Mesenteric fat pad (tissue), 1 donor: ENCODE measurements at places on chromosomes 1 and 21. TPM values are rescaled to one million over a fixed set of nuclear protein-coding genes. Genes with fewer than 3 reads are reported as not detected.

PTGS2 gene
- total RNA-seq, result 35.0 TPM

PDZK1 gene
- not detected for total RNA-seq

DNA sequence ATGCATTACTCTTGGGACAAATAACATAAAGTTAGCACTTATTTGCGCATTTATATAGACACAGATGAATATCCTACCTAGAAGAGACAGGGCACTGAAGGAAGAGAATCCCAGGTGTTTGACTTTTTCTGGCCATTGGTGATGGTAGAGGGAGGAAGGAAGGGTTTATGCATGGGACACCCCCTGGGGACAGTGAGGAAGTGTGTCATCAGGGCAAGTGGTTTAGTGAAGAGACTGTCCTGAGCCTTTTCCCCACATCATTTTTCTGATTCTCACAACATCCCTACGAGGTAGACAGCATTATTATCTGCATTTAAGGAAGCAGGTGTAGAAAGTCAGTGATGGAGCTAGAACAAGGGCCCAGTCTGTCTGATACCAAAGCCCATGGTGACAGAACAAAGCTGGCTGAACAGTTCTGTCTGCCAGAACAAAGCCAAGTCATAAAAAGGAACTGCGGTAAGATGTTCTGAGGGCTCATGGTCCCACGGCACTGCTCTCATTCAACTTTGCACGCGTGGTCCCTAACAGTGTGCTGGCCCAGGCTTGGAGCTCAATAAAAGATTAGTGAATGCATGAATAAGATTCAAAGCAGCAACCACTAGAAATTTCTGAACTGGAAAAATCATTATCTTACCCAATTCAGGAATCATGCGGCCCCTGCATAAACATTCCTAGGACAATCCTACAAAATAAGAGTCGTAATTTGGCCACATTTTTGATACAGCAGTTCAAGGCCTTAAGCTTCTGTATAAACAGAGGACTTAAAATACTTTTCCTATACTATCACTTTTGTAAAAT is 12.2 kb upstream of the CDC42BPA start:
- no peak for DNase-seq

DNA sequence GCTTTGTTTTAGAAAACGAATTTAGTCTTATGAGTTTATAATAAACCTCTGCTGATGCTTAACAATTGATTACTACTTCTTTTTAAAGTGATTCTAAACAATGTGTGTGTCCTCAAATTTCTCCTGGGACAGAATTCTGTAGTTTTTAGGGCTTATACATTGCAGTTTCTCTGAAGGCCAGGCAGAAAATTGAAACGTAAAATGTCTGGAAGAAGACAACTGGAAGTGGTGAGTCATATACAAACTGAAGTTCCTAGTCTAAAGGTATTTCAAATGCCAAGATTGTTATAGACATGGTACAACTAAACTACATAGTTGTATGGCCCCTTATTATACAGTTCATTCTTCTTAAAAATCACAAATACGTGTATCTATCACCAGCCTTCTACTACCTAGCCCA is 30.5 kb upstream of the RC3H1 start:
- DNase-seq, result no peak

- no peak for DNase-seq
These were observed 455.2 kb downstream of the PTPRU start for GRCh38 chr1:29691499-29691898.
